ENCODE measurements at places on chromosomes 2 and 18.

GRCh38 chr18:72232644-72233043 is 311.5 kb downstream of the CBLN2 start:
- no peak for DNase-seq

GRCh38 chr2:212264187-212264586 is 274.4 kb downstream of the ERBB4 start:
- no peak for DNase-seq

DNA sequence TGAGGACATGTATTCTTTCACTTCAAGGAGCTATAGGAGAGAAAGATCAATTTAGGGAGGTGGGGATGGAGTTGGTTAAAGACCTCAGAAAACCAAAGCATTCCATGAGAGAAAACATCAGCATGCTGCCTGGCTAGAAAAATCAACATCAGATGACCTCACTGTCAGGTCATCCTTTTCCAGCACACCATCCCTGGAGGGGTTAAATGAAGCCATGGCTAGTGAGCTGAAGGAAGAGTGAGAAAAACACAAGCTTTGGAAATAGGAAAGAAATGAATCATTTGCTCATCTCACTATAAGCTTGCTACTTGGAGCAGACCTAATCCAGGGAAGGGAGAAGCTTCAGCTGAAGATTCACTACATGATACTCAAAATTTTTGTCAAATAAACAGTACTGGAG is 109.5 kb upstream of the ITGB6 start:
- peak; percentile 58 for DNase-seq

DNA sequence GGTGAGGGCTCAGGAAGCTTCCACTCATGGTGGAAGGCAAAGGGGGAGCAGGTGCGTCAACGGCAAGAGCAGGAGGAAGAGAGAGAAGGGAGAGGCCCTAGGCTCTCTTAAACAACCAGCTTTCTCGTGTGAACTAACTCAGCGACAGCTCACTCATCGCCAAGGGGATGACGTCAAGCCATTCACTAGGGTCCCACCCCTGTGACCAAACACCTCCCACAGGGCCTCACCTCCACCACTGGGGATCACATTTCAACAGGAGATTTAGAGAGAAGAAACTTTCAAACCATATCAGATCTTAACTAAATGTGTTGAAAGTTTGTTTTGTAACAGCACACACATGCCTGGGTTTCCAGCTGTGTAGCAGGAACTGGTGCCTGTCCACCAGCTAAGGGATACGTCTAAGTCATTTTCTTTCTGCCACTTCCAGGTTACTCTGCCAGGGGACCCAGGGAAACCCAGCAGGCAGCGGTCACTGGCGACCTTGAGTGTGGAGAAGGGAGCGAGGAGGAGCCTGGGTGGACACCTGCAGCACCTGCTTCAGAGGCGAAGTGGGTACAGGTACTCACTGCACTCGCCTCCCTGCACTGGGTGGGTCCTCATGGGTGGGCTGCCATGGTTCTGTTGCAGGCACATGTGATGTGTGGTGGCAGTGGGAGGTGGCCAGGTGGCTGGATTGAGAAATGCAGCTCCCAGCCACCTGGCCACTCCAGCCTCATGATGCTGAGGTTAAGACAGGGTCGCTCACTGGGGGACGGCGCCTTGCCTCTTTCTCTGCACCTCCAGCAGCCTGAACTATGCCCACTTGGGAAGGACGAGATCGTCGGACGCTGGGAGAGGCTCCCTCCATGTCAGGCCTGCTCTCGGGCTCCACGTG is 8.4 kb upstream of the GPC1 start:
- DNase-seq: no peak

- peak; percentile 6 for DNase-seq
Observed at GRCh38 chr2:82796132-82796531, 1662.9 kb downstream of the SUCLG1 start.

DNA sequence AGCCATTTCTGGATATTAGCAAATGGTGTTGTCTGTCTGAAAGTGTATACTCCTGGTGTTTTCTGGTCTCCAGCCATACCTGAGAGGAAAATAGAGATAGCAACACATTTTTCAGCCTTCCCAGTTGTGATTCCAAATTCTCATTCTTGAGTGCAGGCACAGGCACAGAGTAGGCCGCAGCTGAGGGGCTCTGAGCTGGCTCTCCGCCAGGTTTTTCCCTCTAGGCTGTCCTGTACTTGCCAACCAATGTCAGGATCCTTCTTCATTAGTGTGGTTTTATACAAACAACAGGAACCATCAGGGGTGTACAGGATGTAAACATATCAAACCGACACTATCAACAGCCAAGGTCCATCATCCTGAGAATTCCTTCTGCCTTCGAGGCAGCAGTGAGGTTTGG is 1733.6 kb upstream of the CELF4 start:
- no peak for DNase-seq

- DNase-seq: peak; percentile 20
Observed at GRCh38 chr2:160156665-160157064, 43.4 kb downstream of the ITGB6 start.
